ENCODE measurements at places on chromosomes 4 and X.

- no peak for DNase-seq
These were observed 91.2 kb downstream of the FAM53A start for GRCh38 chr4:1592709-1593417.

GRCh38 chr4:48670587-48670986 is 109.5 kb downstream of the FRYL start:
- DNase-seq: no peak

DNA sequence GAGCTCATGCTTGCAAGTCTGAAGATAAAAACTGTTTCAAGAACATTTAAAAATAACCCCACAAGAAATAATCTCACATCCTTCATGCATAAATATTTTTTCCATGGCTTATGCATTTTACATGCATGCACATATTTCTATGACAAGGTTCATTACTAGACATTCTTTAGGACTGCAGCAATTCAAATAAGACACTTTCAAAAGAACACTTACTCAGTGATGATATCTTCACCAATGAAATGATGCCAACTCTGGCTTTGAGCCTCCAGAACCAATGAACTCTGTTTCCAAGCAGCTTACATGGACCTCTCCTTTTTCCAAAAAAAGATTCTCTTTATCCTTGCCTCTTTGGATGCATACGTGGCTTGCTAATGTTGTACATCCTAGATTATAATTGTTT is 279.9 kb downstream of the ADAM29 start:
- no peak for DNase-seq

GRCh38 chrX:121256647-121257046 is 209.2 kb downstream of the GLUD2 start:
- DNase-seq: peak; percentile 53

GRCh38 chrX:20427173-20427770 is 160.6 kb upstream of the RPS6KA3 start:
- DNase-seq: no peak

DNA sequence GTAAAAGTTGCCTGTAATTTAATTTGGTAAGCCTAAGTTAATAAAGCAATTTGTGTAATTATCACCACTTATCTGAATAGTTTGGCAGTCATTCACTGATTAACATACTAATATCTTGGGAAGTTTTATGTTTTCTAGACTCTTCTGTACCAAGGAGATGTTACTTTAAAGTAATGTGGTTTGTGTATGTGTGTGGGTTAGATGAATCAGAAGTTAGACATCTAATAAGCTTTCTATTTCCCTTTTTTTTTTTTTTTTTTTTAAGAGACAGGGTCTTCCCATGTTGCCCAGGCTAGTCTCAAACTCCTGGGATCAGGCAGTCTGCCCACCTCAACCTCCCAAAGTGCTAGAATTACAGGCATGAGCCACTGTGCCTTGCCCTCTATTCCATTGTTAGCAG is 5.3 kb downstream of the SLAIN2 start:
- peak; percentile 44 for DNase-seq
